Activated CD4-positive, alpha-beta T cell treated with anti-CD3 and anti-CD28 coated beads, Interleukin-2, amount 10 ng/mL, durations not matched to agents 7 days and 5 days (primary cell): ENCODE measurements at places on chromosomes 2 and 18. TPM values are rescaled to one million over a fixed set of nuclear protein-coding genes. Genes with fewer than 3 reads are reported as not detected.

The TXNDC2 gene
- total RNA-seq: not detected

The PER2 gene
- 13.1 TPM for total RNA-seq

The IL18R1 gene
- 19.2 TPM for total RNA-seq

GRCh38 chr2:168660870-168661862 is 141.3 kb upstream of the NOSTRIN start:
- DNase-seq: no peak
- peaks cover 7% of the 10 kb centered on the region for H3K4me1 ChIP-seq
- peaks cover 2% of the 10 kb centered on the region for H3K36me3 ChIP-seq
- H3K27ac ChIP-seq: no peak overlapping the region

The IL1RN gene
- total RNA-seq: 0.37 TPM

GRCh38 chr2:231682603-231683291 is 25.6 kb upstream of the PTMA start:
- peaks cover 14% of the 10 kb centered on the region for H3K4me1 ChIP-seq
- no peak for DNase-seq
- peak overlapping the region; percentile 60 for H3K27ac ChIP-seq
- peaks cover 15% of the 10 kb centered on the region for H3K27me3 ChIP-seq
